ENCODE measurements at places on chromosomes 4 and X.

- DNase-seq = no peak
These were observed 4.6 kb downstream of the RTL9 start for GRCh38 chrX:110363244-110363643.

DNA sequence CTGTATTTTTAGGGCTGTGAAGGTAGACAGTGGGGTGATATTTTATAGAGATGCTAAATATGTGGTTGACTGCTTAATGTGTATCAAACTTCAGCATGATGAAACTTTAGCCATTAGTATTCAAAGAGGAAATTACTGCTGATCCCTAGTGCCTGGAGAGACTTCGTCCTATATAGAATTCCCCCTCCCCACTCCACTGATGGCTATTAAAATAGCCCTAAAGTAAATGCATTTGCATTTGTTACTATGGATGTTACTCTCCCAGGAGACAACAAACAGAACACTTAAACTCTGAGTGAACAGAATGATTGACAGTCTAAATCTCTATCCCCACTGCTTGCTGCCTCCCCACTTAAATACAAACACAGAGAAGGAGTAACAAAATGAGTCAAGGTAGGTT is 39.1 kb downstream of the ADGRL3 start:
- no peak for DNase-seq

DNA sequence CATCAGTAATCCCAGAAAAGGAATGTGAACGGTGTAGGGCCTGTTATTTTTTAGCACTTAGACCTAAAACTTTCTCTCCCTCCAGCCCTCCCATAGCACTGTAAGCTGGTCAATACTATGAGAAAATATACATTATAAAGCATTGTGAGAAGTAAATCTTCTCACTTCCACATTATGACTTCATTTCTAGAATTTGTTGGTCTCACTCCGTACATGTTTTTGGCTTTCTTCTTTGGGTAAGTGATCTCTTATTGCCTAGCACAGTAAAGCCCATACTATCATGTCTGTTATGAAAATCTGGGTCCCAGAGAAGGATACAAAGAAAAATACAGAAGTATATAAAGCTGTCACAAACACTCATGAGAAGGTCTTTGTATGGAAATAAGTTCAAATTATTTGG is 1851.1 kb upstream of the IGFBP7 start:
- no peak for DNase-seq

- peak; percentile 13 for DNase-seq
These were observed 101.2 kb downstream of the BCOR start for GRCh38 chrX:39996536-39996935.

- DNase-seq = no peak
These were observed 4.6 kb downstream of the SH3BGRL start for GRCh38 chrX:81206476-81206875.

DNA sequence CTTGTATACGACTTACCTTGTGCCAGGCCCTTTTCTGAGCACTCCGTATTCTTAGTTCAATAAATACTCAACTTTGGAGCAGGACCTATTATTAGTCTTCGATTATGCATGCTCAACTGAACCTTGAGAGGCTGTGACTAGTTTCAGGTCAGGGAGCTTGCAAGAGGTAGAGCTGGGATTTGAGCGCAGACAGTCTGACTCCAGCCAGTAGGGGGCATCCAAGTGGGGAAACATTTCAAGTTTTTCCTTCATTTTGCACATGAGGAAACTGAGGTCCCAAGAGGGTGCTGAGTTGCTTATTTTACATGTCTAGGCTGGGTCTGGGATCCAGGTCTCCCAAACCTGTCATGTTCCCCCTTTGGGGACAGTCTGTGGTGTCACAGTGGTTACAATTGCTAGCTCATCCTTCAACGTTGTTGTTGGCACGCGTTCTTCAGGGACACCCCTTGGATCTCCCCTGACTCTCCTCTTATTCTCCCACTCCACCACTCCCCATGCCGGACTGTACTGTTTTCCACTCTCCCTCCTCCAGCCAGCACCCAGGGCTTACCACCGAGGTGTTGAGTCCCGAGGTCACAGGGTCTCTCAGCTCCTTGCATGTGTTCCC is 6.7 kb upstream of the PRICKLE3 start:
- DNase-seq = no peak

DNA sequence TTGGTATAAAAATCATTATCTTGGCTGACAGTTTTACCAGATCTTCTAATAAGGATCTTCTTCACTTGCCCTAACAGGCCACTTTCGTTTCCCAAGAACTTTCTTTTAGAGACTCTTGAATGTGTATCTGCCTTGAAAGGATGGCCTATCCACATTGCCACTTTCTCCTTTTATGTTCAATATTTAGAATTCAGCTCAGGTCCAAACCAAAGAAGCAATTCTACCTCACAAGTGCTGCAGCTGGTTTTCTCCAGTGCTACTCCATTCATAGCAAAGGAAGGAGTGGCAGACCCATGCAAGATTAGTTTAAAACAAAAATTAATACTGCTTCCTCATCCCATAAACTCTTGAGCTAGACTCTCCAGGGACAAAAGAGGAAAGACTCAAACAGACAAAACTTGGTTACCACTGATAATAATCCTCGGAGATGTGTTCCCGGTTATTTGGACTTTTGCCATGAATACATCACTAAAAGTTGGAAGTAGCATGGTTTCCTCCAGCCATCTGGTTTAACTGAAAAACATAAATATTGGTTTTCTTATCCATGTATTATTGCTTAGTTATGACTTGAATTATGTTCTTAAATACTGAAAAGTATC is 401.8 kb downstream of the PABPC4L start:
- DNase-seq = no peak

- no peak for DNase-seq
These were observed 17.6 kb downstream of the APBB2 start for GRCh38 chr4:41196633-41197332.

GRCh38 chr4:1042352-1043055 is 31.1 kb downstream of the FGFRL1 start:
- DNase-seq = peak; percentile 23

GRCh38 chr4:108484187-108484586 is 136.2 kb upstream of the RPL34 start:
- DNase-seq = no peak

GRCh38 chr4:11149612-11150259 is 279.0 kb downstream of the HS3ST1 start:
- no peak for DNase-seq

- peak; percentile 88 for DNase-seq
These were observed 8.7 kb upstream of the TIMP1 start for GRCh38 chrX:47573341-47574075.

DNA sequence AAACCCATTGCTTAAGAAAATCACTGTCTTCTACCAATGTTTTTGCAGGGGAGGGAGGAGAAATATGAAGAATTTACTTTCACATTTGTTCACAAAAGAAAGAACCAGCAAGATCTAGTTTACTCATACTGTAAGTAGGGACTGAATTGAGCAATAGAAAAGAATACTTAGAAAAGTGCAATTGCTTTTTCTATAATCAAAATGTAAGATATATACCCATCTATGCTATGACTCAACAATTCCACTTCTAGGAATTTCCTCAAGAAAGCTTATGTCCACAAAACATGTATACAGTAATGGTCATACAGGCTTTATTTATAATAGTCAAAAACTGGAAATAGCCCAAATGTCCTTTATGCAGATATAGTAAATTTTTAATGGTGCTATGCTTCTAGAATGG is 196.4 kb downstream of the LRBA start:
- no peak for DNase-seq

All from H7 (cell line).